ENCODE measurements at places on chromosomes 16 and 17. TPM values are rescaled to one million over a fixed set of nuclear protein-coding genes. Genes with fewer than 3 reads are reported as not detected.
A peak's percentile ranks its signal among the peaks of the same experiment; 100 is the strongest.

- H3K27me3 ChIP-seq, result no peaks in the 10 kb centered on the region
- H3K36me3 ChIP-seq, result no peaks in the 10 kb centered on the region
- H3K4me3 ChIP-seq, result no peak overlapping the region
- H3K4me1 ChIP-seq, result no peaks in the 10 kb centered on the region
These were observed 13.6 kb downstream of the CCDC92B start for GRCh38 chr17:2735896-2736295.

GRCh38 chr17:49890852-49891251 is 43.0 kb upstream of the TAC4 start:
- no peak overlapping the region for H3K4me3 ChIP-seq
- H3K36me3 ChIP-seq, result no peaks in the 10 kb centered on the region
- H3K27ac ChIP-seq, result no peak overlapping the region

DNA sequence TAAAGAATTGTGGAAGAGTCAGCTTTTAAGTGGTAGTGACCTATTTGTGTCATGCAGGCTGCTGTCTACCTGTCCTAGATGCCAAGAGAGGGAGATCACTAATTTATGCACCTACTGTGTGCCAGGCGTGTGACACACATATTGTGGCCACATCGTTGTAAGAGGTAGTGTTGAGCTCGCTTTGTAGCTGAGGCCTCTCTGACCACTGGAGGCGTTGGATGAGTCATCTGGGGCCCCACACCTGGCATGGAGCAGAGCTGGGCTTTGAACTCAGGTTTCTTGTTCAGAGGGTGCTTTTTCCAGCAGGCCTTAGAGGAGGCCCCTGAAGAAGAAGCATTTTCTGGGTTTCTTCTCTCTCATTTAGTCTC is 52.3 kb upstream of the LGALS9 start:
- H3K36me3 ChIP-seq, result peaks cover 42% of the 10 kb centered on the region
- peak overlapping the region; percentile 92 for H3K27ac ChIP-seq
- peaks cover 45% of the 10 kb centered on the region for H3K4me1 ChIP-seq
- no peaks in the 10 kb centered on the region for H3K27me3 ChIP-seq
- peak; percentile 51 for DNase-seq

The KRTAP17-1 gene
- not detected for total RNA-seq

DNA sequence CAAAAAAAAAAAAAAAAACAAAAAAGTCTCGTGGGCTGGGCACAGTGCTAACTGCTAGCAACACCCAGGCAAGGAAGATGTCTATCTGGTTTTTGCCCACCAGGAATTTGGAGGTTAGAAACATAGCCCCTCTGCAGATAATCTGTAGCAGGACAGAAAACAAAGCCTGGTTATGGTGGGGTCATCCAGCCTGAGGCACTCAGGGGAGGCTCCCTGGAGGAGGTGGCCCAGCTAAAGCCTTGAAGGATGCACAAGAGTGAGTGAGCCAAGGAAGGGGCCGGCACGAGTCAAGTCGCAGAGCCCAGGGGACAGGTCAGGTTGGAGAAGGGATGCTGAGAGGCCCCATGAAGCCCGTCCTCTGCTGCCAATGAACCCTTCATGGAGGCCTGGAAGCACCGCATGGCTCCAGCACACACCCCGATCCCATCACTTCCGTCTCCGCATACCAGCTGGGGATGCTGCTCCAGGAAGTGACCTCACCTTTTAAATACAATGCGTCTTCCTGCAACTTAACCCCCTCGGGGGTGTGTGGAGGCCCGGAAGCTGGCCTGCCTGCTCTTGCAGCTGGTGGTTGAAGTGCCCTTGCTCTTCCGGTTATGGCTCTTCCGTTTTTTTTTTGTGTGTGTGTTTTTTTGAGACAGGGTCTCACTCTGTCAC is 86.5 kb downstream of the ENGASE start:
- H3K4me1 ChIP-seq, result no peaks in the 10 kb centered on the region
- no peak overlapping the region for H3K4me3 ChIP-seq
- peaks cover 21% of the 10 kb centered on the region for H3K27me3 ChIP-seq
- peak; percentile 36 for DNase-seq
- no peak overlapping the region for H3K27ac ChIP-seq
- H3K36me3 ChIP-seq, result no peaks in the 10 kb centered on the region

DNA sequence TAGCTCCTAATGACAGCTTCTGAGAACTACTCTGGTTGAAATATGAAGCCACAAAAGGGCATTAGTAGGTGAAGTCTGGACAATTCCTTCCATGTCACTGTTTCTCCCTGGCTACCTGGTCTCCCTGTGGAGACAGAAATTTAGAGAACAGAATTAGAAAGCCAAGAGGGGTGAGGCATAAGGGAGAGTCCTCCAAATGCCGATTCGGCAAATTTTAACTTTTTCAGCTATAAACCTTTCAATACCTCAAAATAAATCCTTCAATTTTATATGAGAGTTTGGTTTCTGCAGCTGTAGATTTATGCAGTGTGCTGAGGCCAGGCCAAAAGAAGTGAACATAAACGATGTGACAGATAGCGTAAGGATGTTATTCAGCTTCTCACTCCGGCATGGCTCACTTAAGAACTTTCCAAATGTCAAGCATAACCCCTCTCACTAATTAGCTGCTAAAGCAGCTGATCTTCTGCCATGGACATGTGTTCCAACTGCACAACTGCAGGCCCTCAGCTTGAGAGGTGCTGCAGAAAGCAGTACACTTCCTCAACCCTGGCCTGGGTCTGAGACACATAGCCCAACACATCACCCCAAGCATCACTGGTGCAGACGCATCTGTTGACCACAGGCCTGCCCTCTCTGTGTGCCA is 247.9 kb upstream of the SOX9 start:
- no peak overlapping the region for H3K27ac ChIP-seq
- H3K4me3 ChIP-seq, result no peak overlapping the region
- no peaks in the 10 kb centered on the region for H3K36me3 ChIP-seq
- no peaks in the 10 kb centered on the region for H3K27me3 ChIP-seq
- H3K4me1 ChIP-seq, result no peaks in the 10 kb centered on the region
- DNase-seq, result no peak

DNA sequence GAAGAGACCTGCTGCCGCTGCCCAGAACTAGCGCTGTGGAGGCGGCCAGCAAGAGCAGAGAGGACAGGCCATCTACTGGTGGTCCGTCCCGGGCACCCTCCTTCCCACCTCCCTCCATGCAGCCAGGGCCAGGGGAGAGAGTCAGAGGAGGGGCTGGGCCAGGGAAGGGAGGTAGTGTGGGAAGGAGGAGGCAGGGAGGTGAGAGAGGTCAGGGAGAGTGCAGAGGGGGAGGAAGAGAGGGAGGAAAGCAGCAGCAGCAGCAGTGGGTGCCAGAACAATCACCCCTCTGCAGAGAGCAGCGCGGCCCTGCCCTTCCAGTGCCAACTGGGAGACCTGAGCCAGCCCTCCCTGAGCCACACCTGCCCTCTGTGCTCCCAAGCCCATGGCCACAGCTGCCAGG is 6.6 kb downstream of the C16orf95 start:
- no peak overlapping the region for H3K4me3 ChIP-seq
- H3K27ac ChIP-seq, result no peak overlapping the region
- DNase-seq, result no peak

The GLYR1 gene
- total RNA-seq, result 92.7 TPM

- peaks cover 23% of the 10 kb centered on the region for H3K27me3 ChIP-seq
- H3K4me3 ChIP-seq, result peak overlapping the region; percentile 31
- no peaks in the 10 kb centered on the region for H3K36me3 ChIP-seq
- H3K4me1 ChIP-seq, result peaks cover 15% of the 10 kb centered on the region
These were observed 537 bp upstream of the GJC1 start for GRCh38 chr17:44830359-44831288.

GRCh38 chr16:77231047-77231446 is 31.8 kb downstream of the SYCE1L start:
- H3K27ac ChIP-seq, result no peak overlapping the region
- peaks cover 12% of the 10 kb centered on the region for H3K27me3 ChIP-seq
- H3K36me3 ChIP-seq, result no peaks in the 10 kb centered on the region
- DNase-seq, result no peak
- no peaks in the 10 kb centered on the region for H3K4me1 ChIP-seq

- H3K27ac ChIP-seq, result no peak overlapping the region
- DNase-seq, result no peak
- no peak overlapping the region for H3K4me3 ChIP-seq
- H3K36me3 ChIP-seq, result peaks cover 6% of the 10 kb centered on the region
These were observed 238.3 kb downstream of the SEC14L1 start for GRCh38 chr17:77379065-77379428.

The CBFA2T3 gene
- 114 TPM for total RNA-seq

GRCh38 chr16:48110982-48111381 is 44.8 kb downstream of the ABCC12 start:
- H3K27me3 ChIP-seq, result peaks cover 17% of the 10 kb centered on the region
- DNase-seq, result no peak
- no peaks in the 10 kb centered on the region for H3K36me3 ChIP-seq
- no peak overlapping the region for H3K4me3 ChIP-seq
- no peaks in the 10 kb centered on the region for H3K4me1 ChIP-seq
- no peak overlapping the region for H3K27ac ChIP-seq

- H3K27ac ChIP-seq, result no peak overlapping the region
- no peak for DNase-seq
- no peak overlapping the region for H3K4me3 ChIP-seq
- no peaks in the 10 kb centered on the region for H3K4me1 ChIP-seq
- H3K36me3 ChIP-seq, result no peaks in the 10 kb centered on the region
These were observed 33.3 kb downstream of the PKD1L3 start for GRCh38 chr16:71966932-71967331.

The SNF8 gene
- total RNA-seq, result 124 TPM

DNA sequence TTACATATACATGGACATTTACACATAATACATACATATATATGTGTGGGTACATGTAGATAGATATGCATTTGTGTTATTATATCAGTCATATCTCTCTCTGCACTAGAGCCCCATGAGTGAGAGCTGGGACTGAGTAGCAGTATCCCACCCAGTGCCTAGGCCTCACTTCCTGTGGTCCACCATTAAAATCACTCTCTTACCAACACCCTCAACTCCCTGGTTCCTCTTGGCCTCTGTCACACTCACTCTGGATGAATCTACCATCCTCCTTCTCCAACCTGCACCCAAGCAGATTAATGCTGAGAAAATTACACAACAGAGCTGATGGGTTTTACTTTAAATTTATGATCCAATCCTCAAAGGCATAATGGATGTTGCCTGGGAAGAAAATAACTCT is 4.9 kb upstream of the LYRM9 start:
- H3K4me1 ChIP-seq, result peaks cover 30% of the 10 kb centered on the region
- no peak overlapping the region for H3K4me3 ChIP-seq
- no peaks in the 10 kb centered on the region for H3K36me3 ChIP-seq
- DNase-seq, result no peak

DNA sequence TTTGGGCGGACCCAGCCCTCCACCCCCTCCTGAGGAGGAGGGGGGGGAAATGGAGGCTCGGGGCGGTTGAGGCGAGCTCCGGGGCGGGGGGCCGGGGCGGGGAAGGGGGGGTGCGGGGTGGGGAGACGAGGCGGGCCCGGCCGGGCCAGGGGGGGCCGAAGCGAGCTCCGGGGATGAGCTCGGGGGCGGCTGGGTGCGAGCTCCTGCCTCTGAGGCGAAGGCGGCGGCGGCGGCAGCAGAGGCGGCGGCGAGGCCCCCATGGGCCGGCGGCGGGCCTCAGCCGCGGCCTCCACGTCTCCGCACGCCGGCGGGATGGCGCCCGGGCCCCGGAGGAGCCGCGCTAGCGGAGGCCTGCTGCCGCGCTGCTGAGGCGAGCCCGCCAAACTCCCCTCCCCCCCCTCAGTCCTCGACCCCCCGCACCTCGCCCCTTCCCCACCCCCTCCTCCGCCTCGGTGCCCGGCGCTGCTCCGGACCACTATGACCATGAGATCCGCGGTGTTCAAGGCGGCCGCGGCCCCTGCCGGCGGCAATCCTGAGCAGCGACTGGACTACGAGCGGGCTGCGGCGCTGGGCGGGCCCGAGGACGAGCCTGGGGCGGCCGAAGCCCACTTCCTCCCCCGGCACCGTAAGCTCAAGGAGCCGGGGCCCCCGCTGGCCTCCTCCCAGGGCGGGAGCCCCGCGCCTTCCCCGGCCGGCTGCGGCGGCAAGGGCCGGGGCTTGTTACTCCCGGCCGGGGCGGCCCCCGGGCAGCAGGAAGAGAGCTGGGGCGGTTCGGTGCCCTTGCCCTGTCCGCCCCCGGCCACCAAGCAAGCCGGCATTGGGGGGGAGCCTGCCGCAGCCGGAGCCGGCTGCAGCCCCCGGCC is 596 bp downstream of the MSL1 start:
- peaks cover 25% of the 10 kb centered on the region for H3K4me1 ChIP-seq
- no peaks in the 10 kb centered on the region for H3K27me3 ChIP-seq
- peak overlapping the region; percentile 81 for H3K4me3 ChIP-seq
- DNase-seq, result peak; percentile 86
- peaks cover 27% of the 10 kb centered on the region for H3K36me3 ChIP-seq

GRCh38 chr17:31390426-31390747 is 1.1 kb upstream of the RAB11FIP4 start:
- no peak for DNase-seq
- H3K27ac ChIP-seq, result no peak overlapping the region
- peaks cover 25% of the 10 kb centered on the region for H3K27me3 ChIP-seq
- H3K36me3 ChIP-seq, result no peaks in the 10 kb centered on the region
- peaks cover 21% of the 10 kb centered on the region for H3K4me1 ChIP-seq
- H3K4me3 ChIP-seq, result no peak overlapping the region

The COX6A2 gene
- total RNA-seq, result not detected

The HOXB3 gene
- 28.3 TPM for total RNA-seq

DNA sequence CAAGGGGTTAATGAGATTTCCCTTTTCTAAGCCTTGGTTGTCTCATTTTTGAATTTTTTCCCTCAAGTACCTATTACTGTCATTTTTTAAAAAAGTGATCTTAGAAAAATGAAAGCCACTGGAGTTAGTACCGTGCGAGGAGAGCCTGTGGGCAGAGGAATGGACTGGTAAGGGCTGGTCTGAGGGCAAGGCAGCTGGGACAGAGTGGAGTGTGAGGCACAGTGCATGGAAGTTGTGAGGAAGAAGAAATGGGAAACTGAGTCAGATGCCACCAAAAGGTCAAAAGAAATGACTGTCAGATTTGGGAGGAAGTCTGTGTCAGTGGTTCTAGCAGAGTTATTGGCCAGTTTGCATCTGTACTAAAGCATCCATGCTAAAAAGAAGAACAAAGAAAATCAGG is 8.2 kb downstream of the RASD1 start:
- peaks cover 71% of the 10 kb centered on the region for H3K36me3 ChIP-seq
- H3K27me3 ChIP-seq, result no peaks in the 10 kb centered on the region
- no peak overlapping the region for H3K4me3 ChIP-seq
- no peak for DNase-seq
- H3K27ac ChIP-seq, result no peak overlapping the region

DNA sequence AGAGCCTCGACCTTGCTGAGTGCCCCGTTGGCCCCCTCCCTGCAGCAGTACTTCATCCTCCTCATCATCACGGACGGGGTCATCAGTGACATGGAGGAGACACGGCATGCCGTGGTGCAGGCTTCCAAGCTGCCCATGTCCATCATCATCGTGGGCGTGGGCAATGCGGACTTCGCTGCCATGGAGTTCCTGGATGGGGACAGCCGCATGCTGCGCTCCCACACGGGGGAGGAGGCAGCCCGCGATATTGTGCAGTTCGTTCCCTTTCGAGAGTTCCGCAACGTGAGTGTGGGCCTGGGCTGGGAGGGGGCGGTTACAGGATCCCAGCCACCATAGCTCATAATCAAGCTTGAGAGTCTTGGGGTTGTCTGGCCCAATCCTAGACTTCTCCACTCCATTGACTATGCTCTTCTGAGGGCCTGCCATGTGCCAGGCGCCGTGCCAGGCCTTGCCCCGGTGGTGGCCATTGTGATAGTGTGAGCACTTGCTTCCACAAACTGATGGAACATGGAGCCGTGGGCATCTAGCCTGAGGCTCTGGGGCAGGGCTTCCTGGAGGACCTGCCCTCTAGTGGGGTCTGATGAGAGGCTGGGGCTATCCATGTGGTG is 39.7 kb downstream of the PSME3IP1 start:
- peak overlapping the region; percentile 23 for H3K27ac ChIP-seq
- H3K36me3 ChIP-seq, result no peaks in the 10 kb centered on the region
- no peak overlapping the region for H3K4me3 ChIP-seq
- peaks cover 33% of the 10 kb centered on the region for H3K4me1 ChIP-seq
- no peak for DNase-seq

The ALOXE3 gene
- total RNA-seq, result not detected

All from K562 (cell line).